Stimulated activated CD8-positive, alpha-beta memory T cell treated with anti-CD3 and anti-CD28 coated beads, Interleukin-4, amount 100 ng/mL, for 48 hours (primary cell): ENCODE measurements at places on chromosomes 16 and 17.
A peak's percentile ranks its signal among the peaks of the same experiment; 100 is the strongest.

- peak; percentile 79 for DNase-seq
Observed at GRCh38 chr17:47703191-47703591, 9.2 kb downstream of the TBKBP1 start.

GRCh38 chr17:61389670-61390478 lies 9.8 kb upstream of the TBX2 start:
- peak; percentile 77 for DNase-seq

DNA sequence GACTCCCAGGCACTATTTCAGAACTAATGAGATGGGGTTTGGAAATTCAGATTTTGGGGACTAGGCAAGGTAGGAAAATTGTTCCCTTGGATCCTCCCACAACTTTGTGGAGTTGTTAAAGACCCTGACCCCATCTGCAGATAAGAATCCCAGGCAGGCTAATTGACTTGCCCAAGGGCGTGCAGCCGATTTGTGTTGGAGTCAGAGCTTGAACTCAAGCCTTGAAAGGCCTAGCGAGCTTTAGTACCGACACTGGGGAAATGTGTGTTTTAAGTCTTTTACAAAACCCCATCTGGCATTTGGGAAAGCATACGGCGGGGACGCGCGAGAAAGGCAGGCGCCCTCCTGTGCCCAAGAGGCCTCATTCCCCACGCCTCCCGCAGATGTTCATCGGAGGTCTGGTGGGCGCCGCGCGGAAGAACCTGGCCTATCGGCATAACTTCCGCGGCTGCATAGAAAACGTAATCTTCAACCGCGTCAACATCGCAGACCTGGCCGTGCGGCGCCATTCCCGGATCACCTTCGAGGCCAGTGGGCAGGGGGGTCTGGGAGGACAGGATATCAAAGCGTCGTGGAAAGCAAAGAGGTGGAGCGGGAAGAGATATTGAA lies 4.3 kb downstream of the CNTNAP1 start:
- no peak for DNase-seq

DNA sequence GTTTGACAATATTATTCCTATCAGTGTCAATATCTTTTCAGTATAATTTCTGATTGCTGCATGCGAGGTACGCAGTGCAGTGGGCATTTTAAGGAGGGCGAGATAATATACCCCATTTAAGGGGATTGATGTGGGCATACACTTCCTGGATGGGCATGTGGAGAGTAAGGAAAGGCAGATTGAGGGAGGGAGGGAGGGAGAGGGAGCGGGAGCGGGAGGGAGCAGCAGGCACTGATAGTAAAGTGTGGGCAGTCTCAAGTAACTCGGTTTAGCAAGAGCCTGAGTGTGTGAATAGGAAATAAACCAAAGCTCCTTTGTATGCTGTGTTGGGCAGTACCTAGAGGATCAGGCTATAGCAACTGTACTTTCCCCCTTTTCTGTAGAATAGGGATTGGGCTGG lies 5.1 kb downstream of the BPTF start:
- peak; percentile 10 for DNase-seq

GRCh38 chr17:65228734-65229620 lies 91.8 kb downstream of the RGS9 start:
- peak; percentile 66 for DNase-seq

DNA sequence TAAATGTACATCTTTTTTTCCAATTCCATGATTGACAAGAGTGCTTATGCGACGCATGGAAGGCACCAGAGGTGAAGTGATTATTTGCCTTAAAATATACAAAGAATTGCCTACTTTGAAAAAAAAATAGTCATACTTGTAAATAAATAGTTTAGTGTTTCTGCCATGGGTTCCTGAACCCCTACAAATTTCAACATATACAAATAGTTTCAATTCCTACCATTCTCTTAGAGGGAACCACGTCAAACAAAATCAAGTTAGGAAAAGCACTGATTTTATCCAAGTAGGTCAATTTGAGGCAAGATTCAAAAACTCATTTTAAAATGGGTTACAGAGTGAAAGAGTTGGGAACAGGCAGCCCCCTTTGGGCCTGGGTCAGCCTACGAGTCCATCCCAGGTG lies 11.7 kb downstream of the CMTM3 start:
- DNase-seq: no peak

DNA sequence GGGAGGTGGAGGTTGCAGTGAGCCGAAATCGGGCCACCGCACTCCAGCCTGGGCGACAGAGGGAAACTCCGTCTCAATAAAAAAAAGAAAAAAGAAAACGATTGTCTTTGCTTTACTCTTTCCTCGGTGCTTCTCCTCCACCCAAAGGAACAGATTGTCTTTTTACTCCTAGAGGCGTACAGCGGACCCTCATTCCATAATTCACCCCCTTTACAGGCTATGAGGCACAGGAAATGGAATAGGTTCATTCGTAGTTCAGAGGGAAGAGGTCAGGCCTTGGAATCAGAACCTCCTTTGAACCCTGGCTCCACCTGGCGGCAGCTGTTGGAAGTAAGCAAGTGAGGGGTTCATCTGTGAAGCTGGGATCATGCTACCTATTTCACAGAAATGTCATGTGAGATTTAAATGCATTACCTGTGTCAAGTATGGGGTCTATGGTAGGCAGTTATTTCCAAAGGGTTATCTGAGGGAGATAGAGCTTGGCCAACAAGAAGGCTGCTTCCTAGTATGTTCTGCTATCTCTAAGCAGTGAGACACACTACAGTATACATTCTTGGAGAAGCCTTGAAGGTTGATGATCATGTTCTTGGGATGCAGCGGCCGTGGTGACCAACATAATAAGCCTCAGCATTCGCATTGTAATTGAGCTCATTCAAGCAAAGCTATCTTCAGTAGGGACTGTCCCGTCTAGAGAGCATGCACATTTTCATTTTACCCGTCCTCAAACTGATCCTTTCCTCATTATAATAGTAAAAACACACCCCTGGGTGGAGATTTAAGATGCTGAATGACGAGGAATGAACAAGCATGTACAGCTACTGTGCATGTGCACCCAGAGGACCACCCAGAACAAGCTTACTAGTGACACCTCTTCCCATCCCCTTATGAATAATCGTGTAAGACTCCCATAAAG lies 18.7 kb upstream of the ZNF689 start:
- peak; percentile 99 for DNase-seq

DNA sequence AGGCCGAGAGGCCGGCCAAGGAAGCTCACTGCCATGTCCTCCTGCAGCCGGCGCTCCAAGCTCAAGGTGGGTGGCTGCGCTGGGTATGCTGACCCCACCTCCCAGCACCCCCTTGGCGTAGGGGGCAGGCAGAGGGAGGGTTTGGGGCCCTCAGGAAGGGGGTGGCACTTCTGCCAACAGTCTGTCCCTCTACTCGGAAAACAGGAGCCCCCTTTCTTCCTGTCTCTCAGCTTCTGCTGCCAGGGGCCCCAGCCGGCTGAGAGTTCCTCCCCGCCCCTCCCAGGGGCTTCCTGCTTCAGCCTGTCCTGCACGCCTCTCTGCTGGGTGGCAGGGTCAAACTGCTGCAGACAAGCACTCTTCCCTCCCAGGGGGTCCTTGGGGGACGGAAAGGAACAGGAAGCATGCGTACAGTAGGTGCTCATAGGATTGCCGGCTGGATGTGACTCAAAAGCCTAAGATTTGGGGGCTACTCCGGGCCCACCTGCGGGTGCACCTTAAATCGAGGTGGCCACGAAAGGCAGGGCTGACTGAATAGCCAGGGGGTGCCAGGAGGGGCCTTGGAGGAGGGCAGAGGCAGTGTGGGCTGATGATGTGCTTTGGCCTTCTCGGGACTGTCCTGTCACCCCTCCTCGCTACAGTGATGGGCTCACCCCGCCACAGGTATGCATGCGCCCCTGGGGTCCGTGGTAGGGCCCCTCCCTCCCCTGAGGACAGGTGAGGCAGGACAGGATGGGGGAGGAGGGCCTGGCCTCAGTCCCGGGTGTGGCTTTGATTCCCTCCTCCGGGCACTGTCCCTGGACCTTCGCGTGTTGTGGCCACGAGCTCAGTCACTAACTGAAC lies 4.0 kb downstream of the CBX2 start:
- DNase-seq: no peak

DNA sequence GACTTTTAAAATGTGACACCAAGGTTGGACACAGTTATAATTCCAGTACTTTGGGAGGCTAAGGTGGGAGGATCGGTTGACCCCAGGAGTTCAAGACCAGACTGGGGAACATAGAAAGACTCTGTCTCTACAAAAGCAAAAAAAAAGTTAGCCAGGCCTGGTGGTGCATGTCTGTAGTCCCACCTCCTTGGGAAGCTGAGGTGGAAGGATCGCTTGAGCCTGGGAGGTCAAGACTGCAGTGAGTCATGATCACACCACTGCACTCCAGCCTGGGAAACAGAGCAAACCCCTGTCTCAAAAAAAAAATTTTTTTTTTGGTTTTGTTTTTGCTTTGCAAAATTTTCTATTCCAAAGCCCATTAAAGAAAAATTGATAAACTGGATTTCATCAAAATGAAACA lies 281.4 kb downstream of the BCAS3 start:
- DNase-seq: no peak
